Sigmoid colon (tissue), 7 donors: ENCODE measurements at places on chromosomes 6 and 20.
A peak's percentile ranks its signal among the peaks of the same experiment; 100 is the strongest.

- no peaks in the 10 kb centered on the region for H3K36me3 ChIP-seq
- H3K27ac ChIP-seq: no peak overlapping the region
- peaks cover 4% of the 10 kb centered on the region for H3K4me1 ChIP-seq
- DNase-seq: no peak
- no peak overlapping the region for H3K4me3 ChIP-seq
- H3K27me3 ChIP-seq: no peaks in the 10 kb centered on the region
These were observed 187.5 kb upstream of the MARCKS start for GRCh38 chr6:113669606-113670005.

DNA sequence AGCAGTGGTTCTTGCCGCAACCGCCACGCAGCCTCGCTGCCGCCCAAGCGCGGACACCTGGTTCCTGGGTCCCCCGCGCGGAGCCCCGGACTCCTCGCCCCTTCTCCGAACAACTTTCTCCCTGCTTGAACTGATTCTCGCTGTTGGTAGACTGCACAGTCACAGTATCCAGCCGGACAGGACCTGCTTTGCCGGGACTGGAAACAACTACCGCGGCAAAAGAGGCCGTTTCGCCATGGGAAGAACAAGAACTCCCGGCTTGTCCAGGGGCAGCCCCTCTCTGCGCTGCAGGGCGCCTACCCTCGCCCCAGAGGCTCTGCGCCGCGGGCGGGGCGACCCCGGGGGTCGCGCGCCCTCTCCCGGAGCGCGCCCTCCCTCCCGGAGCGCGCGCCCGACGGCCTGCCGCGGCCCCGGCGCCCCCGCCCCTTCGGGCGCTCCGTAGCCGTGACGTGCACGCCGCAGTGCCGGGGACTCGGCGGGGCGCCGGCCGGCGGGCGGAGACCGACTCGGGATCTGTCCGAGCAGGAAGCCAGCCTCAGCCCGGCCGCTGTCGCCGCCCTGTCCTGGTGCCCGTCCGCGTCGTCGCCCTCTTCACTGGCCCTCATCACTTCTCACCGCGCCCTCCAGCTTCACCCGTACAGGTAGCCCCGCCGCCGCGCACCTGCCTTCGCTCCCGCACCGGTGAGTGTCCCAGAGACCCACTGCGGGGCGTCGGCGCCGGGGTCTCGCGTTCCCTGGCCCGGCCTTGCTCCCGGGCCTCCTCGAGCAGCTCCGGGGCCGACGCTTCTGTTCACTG, at the start of gene MYO6:
Gene MYO6 (plus strand): TSS at position 497 of the 796 bp plus-strand sequence. CDS start 68,309 bp downstream, outside the sequence.
- peak; percentile 80 for DNase-seq
- no peaks in the 10 kb centered on the region for H3K27me3 ChIP-seq
- no peaks in the 10 kb centered on the region for H3K36me3 ChIP-seq
- peak within 1 kb of the TSS; percentile 87 for H3K27ac ChIP-seq
- H3K4me1 ChIP-seq: peaks cover 28% of the 10 kb centered on the region

DNA sequence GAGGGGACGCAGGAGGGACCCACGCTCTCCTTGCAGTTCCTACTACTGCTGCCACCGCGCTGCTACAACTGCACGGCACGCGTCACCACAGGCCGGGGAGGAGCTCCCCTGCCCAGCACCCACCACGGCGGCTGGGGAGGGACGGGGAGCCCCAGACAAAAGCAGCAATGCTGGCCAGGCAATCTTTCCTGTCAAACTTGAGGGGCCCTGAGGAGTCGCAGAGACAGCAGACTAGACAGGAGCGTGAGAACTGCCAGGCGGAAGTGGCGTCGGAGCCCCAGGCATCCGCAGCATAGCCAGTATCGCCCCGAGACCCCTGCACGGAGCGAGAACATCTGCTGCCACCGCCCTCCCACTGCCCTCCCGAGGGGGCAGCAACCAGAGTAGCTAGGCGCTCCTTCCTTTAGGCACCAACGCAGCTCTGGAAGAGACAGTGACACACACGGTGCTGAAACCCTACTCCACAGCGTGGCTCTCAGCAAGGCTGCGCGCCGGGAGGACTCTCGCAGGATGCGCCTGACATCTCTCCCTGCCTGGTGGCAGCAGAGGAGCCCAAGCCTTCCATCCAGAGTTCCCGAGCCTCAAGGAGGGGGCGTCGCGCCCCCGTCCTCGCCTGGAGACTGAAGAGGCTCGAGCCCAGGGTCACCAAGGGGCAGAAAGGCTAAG, 2.2 kb downstream of the TAF4 start:
- H3K36me3 ChIP-seq: no peaks in the 10 kb centered on the region
- H3K27ac ChIP-seq: peak overlapping the region; percentile 66
- peaks cover 32% of the 10 kb centered on the region for H3K4me1 ChIP-seq
- H3K27me3 ChIP-seq: no peaks in the 10 kb centered on the region
- peak overlapping the region; percentile 17 for H3K4me3 ChIP-seq

DNA sequence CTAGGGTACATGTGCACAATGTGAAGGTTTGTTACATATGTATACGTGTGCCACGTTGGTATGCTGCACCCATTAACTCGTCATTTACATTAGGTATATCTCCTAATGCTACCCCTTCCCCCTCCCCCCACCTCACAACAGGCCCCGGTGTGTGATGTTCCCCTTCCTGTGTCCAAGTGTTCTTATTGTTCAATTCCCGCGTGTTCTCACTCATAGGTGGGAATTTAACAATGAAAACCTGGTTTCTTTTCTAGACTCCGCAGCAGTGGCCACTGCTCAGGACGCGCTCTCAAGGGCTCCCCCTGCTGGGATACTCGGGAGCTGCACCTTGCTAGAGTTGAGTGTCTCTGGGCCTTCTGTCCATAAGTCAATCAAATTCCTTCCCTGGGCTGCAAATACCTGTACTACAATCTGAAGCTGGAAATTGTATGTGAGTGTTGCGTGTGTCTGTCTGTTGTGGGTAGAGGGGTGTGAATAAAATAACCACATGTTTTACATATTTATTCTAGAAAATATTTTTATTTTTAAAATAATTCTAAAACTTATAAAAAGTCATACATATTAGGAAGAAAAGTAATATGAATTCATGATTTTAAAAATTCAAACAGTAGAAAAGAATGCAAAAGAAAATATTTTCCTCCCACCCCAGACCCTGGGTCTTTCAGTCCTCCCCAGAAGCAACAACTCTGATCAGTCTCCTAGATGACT, 8.2 kb upstream of the CEP250 start:
- H3K4me3 ChIP-seq: peak overlapping the region; percentile 41
- no peaks in the 10 kb centered on the region for H3K27me3 ChIP-seq
- no peaks in the 10 kb centered on the region for H3K36me3 ChIP-seq
- no peaks in the 10 kb centered on the region for H3K4me1 ChIP-seq
- DNase-seq: peak; percentile 87

DNA sequence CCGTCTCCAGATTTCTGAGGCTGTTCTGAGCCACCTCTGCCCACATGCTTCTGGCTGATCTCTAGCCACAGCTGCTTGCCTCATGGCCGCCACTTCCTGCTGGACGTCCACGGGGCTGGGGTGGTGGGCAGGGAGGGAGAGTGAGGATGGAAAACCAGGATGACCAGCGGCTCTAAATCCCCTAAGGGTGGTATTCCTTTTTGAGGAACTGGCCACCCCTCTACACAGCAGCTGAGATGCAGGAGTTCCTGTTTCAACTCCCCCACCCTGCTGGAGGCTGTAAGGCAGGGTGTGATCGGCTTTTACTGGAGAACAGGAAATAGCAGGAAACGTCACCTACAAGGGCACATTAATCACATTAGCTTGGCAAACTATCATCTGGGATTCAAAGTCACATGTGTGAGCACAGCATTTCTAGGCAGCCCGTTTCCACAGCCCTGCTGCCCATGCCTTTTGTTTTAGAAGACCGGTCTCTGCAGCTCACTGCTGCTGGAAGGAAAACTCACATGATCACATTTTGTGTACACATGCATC, 181.6 kb upstream of the ECI2 start:
- no peak for DNase-seq
- no peaks in the 10 kb centered on the region for H3K27me3 ChIP-seq
- peak overlapping the region; percentile 40 for H3K27ac ChIP-seq
- H3K36me3 ChIP-seq: no peaks in the 10 kb centered on the region
- no peaks in the 10 kb centered on the region for H3K4me1 ChIP-seq
- no peak overlapping the region for H3K4me3 ChIP-seq

- H3K27me3 ChIP-seq: no peaks in the 10 kb centered on the region
- H3K27ac ChIP-seq: no peak overlapping the region
- no peaks in the 10 kb centered on the region for H3K36me3 ChIP-seq
- H3K4me1 ChIP-seq: no peaks in the 10 kb centered on the region
- DNase-seq: no peak
These were observed 107.4 kb downstream of the RPP40 start for GRCh38 chr6:4896401-4896800.

DNA sequence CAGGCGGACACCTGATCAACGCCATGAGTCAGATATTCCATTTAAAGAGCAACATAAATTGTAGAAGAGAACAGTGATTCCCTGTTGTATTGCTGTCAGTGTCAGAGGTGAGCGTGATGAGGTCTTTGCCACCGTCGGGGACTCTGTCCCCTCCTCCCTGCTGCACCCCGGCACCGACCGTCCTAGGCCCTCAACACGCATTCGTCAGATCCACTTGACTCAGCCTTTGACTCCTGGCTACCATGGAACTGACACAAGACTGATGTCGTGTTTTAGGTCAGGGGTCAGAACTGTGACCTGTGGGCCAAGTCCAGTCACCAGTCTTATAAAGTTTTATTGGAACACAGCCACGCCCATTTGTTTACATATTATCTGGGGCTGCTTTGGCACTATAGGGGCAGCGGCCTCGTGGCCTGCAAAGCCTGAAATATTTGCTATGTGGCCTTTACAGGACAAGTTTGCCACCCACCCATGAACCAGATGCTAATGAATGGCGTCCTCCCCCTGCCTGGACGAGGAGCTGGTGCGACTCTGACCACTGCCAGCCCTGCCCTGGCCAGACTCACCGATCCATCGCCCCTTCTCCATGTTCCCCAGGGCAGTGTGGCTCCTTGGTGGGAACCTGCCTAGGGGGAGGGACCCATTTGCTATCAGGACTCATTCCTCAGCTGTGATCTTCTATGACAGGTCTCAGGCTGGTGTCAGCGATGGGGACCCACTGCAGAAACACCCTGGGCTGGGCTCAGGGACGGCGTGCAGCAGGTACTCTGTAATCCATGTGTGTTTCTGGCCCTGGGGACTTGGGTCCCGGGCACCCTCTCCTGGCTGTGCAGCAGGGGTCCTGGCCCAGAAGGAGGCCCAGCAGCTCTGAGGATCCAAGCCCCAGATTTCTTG, 37.5 kb upstream of the PHACTR3 start:
- no peaks in the 10 kb centered on the region for H3K4me1 ChIP-seq
- DNase-seq: no peak
- no peaks in the 10 kb centered on the region for H3K36me3 ChIP-seq
- no peak overlapping the region for H3K4me3 ChIP-seq

DNA sequence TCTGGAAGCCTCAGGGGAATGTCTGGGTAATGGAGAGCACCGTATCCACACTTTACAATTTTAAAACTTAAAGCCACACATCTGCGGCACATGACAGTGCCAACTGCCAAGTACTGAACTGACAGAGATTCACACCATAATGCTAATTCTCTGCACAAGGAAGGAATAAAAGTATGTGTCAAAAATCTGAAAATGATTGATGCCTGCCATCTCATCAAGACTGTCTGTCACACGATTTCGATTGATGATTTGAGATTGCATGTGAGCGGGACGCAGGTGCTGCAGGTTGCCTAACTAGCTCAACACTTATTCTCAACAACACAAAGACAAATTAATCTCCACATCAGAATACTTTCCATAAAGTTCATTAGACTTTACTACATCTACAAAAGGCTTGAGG, 391.2 kb downstream of the PRKN start:
- H3K4me1 ChIP-seq: no peaks in the 10 kb centered on the region
- no peak overlapping the region for H3K4me3 ChIP-seq
- no peaks in the 10 kb centered on the region for H3K27me3 ChIP-seq
- no peak for DNase-seq
- H3K27ac ChIP-seq: no peak overlapping the region

DNA sequence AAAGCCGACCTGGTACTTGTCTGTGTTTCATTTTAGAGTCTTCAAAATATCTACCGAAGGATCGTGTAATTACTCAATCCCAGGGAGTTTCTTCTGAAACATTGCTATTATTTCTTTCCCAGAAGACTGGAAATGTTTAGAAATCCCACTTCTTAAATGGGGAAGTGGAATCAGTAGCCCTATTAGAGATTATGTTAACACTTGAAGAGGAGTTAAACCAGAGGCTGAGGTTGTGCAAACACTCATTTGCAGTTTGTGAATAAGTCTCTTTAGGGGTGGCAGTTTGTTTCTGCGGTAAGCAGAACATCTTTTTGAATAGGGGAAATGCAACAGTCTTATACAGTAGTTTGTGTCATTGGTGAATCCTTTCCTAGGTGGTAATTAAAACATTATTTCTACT, 21.3 kb downstream of the DSP start:
- H3K4me3 ChIP-seq: no peak overlapping the region
- DNase-seq: no peak
- H3K36me3 ChIP-seq: no peaks in the 10 kb centered on the region
- no peaks in the 10 kb centered on the region for H3K4me1 ChIP-seq
- no peak overlapping the region for H3K27ac ChIP-seq
- peaks cover 35% of the 10 kb centered on the region for H3K27me3 ChIP-seq

GRCh38 chr6:1761477-1761877, 151.8 kb downstream of the FOXC1 start:
- H3K36me3 ChIP-seq: no peaks in the 10 kb centered on the region
- no peaks in the 10 kb centered on the region for H3K4me1 ChIP-seq
- DNase-seq: no peak
- H3K4me3 ChIP-seq: no peak overlapping the region

DNA sequence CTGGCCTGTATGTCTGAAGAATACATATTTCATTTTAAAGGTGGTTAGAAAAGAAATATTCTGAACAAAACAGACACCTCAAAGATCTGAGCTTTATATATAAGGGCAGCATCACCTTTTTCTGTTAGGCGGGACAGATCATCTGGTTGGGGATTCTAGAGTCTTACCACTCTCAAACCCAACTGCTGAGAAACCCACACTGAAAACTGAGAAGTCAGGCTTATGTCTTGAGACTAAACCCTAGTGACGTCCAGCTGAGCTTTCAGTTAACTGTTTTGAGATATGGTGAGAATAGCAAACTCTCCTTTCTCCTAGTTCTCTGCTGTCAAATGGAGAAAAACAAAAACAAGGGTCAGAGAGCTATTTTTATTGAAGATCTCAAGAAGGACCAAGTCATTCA, 63.7 kb upstream of the CCN6 start:
- H3K4me1 ChIP-seq: no peaks in the 10 kb centered on the region
- no peak overlapping the region for H3K4me3 ChIP-seq
- no peak for DNase-seq
- no peaks in the 10 kb centered on the region for H3K27me3 ChIP-seq

GRCh38 chr6:5670811-5671561, 335.7 kb downstream of the NRN1 start:
- DNase-seq: no peak
- peaks cover 27% of the 10 kb centered on the region for H3K4me1 ChIP-seq
- H3K27ac ChIP-seq: peak overlapping the region; percentile 66
- H3K4me3 ChIP-seq: no peak overlapping the region
- no peaks in the 10 kb centered on the region for H3K27me3 ChIP-seq
